LoVo (cell line): ENCODE measurements at places on chromosomes 12 and 14.

- no peak for DNase-seq
These were observed 242.7 kb downstream of the VRK1 start for GRCh38 chr14:97039717-97040363.

GRCh38 chr12:121773011-121773777 lies 20.3 kb downstream of the RHOF start:
- peak; percentile 78 for DNase-seq

- DNase-seq: peak; percentile 31
These were observed 484 bp downstream of the ALKBH1 start for GRCh38 chr14:77707355-77707723.

DNA sequence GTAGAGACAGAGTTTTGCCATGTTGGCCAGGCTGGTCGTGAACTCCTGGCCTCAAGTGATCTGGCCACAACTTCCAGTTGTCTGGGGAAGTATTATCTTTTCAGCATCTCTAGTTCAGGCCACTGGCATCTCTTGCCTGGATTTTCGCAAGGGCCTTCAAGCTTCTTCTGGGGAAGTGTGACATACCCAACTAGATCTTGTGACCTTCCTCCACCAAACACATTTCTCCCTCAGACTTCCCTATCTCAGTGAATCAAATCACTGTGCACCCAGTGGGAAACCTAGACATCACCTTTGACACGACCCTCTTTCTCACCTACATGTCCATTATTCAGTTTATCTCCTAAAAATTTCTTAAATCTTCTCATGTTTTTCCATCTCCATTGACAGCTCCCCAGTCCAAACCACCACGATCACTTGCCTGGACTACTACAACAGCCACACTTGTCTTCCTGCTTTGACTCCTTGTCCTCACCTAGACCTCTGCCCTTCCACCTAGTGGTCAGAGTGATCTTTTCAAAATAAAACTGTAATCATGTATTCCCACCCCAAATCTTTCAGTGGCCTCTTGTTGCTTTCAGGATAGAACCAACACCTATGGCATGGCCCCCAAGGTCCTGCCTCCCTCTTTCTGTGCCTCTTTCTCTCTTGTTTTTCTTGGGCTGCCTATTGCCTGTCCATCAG lies 3.3 kb downstream of the EEF1AKMT3 start:
- no peak for DNase-seq

DNA sequence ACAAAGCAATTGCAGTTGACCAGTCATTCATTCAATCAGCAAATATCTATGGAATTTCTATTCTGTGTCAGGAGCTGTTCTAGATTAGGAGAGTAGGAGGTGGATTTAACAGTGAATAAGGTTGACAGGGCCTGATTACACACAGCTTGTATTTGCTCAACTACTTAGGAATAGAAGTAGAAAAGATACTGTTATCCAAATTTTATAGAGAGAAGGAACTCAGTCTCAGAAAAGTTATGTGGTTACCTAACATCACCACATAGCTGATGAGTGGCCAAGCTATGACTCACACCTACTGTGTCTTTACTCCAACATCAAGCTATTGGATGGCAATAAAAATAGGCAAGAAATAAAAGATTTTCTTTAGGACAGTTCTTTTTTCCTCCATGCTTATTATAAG lies 374.8 kb downstream of the RMST start:
- DNase-seq: peak; percentile 31

- no peak for DNase-seq
These were observed 24.0 kb downstream of the GSG1 start for GRCh38 chr12:13079440-13079906.

- DNase-seq: no peak
These were observed 133.4 kb upstream of the RAP1B start for GRCh38 chr12:68477261-68477772.

DNA sequence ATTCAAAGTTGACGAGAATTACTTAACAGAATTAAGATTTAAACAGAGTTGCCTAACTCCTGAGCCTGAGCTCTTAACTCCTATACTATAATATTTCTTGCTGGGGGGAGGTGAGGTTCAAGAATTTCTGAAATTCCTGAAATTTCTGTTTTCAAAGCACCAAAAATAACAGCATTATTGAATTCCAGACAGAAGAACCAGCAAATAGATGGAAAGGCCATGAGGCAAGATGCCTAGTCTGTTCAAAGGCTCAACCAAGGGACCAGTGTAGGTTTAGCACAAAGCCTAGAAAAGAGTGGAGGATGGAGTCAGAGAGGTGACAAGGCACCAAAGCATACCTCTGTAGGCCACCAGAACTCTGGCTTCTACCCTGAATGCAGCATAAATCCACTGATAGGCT lies 76.4 kb downstream of the PPP1R12A start:
- DNase-seq: no peak

DNA sequence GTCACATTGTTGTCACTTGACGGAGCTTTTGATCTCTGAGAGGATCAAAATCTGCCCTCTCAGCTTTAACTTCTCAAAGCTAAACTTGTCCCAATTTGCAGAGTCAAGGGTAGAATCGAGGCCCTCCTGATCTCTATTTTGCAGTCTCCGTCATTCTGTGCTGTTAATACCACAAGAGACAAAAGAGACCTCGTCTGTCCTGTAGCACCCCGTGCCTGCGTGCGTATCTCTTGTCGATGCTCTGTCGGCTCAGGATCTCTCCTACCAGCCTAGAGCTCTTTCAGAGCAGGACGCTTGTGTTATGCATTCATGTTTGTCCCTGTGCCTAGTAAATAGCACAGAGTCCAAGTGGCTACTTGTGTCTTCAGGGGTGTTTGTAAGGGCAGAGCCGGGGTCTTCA lies 5.1 kb downstream of the EVL start:
- DNase-seq: no peak

DNA sequence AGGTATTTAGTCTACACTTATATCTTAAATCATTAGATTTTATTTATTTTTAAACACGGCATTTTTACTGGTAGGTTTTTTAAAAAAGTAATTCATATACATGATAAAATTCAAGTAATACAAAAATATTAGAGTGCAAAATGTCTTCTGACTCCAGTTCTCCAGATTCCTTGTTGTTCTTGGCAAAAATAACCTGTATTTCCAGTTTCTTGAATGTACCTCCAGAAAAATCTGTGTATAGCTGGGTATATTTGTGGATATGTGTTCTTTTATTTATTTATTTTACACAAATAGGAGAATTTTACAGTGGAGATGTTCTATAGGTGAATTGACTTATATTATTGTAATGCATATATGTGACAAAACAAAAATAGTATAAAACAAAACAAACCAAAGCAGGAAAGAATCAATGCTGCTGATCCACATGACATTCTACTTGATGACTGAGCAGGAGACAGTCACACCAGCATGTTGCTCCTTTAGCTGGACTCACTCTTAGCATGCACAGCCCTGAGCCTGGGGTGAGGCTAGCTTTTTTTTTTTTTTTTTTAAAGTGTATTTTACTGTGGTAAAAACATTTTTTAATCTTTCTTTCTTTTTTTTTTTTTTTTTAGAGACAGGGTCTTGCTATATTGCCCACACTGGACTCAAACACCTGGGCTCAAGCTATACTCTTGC lies 42.2 kb upstream of the SLC38A2 start:
- DNase-seq: no peak

GRCh38 chr14:49966971-49967630 lies 74.2 kb downstream of the ARF6 start:
- DNase-seq: no peak

DNA sequence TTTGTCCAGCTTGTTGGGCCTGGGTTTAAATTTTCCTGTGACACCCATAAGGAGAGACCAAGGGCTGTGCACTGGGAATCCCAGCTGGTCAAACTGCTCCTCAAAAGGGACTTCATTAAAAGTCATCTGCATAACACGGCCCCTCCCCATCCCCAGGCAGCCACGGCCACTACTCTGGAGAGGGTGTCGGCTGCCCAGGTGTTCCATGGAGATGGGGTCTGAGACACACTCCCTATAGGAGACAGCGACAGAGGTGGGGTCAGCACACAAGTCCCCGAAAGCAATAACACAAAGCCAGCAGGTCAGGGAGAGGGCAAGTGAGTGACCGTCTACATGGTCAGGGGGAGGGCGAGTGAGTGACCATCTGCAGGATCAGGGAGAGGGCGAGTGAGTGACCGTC lies 75.6 kb upstream of the BCL11B start:
- DNase-seq: no peak

GRCh38 chr14:31084385-31084784 lies 58.2 kb upstream of the STRN3 start:
- DNase-seq: no peak

DNA sequence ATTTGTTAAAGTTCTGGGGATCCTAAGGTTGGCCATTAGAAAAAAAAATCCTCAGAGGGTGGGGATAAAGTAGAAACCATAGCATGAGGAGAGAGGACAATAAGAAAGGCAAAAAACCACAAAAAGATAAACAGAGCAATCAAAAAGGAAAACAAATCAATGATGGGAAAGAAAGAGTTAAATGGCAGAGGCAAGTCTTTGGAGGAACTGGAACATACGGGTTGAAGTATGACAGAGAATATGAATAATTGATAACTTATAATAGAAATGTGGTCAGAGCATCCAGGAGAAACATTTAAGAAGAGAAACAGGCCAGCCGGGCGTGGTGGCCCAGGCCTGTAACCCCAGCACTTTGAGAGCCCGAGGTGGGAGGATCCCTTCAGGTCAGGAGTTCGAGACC lies 17.8 kb upstream of the SALL2 start:
- DNase-seq: no peak

DNA sequence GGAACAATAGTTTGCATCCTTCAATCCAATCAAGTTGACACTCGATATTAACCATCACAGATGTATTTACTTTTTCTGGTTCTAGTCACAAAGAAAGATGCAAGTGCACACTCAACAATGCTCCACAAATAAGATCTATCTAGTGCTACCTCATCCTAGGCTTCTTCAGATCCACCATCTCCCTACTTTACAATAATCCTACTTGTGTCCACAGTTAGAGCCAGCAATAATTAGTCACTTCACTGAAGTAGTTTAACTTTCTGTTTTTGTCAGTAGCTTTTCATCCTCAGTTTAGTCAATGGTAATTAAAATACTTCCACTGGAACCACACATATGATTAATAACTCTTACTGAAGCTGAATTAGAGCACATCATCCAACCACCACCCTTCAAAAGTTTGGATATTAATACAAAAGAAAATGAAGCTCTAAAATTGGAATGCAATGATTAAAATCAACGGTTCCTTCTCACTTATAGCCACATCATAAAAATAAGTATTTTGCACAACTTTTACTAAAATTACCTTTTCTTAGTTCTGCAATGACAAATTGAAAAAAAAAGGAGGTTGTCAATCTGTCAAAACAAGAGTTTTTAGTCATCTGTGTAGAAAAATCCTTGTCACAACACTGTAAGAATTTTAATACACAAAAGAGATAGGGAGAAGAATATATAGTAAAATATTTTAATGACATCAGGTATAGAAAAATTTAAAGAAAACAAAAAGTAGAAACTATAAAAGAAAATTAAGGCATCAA lies 28.2 kb upstream of the SNRPF start:
- DNase-seq: no peak

DNA sequence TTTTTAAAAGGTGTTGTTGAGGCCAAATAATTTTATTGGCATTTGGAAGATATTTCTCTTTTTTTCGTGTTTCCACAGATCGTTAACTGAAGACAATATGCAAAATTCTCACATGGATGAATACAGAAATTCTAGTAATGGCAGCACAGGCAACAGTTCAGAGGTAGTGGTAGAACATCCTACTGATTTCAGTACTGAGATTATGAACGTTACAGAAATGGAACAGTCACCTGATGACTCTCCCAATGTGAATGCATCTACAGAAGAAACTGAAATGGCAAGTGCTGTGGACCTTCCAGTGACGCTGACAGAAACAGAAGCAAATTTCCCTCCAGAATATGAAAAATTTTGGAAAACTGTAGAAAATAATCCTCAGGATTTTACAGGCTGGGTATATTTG lies 11.2 kb downstream of the PRPF39 start:
- no peak for DNase-seq

- DNase-seq: peak; percentile 71
These were observed 25.9 kb upstream of the SRSF5 start for GRCh38 chr14:69741055-69741454.

DNA sequence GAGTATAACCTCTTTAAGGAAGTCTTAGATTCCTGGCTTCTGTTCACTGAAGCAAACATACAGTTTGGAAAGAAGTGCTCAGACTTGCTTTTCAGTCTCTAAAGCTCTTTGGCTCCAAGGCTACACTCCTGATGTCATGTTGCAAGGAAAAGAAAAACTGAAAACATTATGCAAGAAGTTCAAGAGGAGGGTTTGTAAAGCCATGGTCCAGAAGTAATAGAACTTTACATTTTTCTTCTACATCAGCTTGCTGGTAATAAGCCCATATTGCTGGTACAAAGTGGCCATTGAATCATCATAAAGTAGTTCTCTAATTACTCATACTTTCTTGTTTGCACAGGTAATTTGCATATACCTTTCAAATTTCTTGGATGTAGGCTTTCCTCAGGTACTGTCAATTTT lies 83.6 kb downstream of the BBS10 start:
- no peak for DNase-seq

- peak; percentile 14 for DNase-seq
These were observed 4.3 kb downstream of the SPTLC2 start for GRCh38 chr14:77612011-77612620.

DNA sequence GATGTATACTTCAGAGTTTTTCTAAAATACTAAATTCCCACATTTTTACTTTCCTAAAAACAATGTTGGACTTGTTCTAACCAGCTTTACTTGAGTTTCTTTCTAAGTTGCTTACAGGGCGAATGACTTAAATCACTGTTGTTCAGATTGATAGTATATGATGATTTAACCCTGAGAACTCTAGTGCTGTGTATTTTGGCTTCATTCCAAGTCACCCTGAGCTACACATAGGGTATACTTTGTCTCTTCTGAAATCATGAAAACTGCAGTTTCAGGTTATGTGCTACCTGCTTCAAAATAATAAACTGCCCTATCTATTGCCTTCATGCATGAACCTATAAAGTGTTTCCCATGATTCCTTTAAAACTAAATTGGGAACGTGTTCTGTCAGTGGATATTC lies 162.5 kb upstream of the PDE3A start:
- no peak for DNase-seq
